NCI-H446 (cell line): ENCODE measurements at places on chromosomes 5 and 9.

DNA sequence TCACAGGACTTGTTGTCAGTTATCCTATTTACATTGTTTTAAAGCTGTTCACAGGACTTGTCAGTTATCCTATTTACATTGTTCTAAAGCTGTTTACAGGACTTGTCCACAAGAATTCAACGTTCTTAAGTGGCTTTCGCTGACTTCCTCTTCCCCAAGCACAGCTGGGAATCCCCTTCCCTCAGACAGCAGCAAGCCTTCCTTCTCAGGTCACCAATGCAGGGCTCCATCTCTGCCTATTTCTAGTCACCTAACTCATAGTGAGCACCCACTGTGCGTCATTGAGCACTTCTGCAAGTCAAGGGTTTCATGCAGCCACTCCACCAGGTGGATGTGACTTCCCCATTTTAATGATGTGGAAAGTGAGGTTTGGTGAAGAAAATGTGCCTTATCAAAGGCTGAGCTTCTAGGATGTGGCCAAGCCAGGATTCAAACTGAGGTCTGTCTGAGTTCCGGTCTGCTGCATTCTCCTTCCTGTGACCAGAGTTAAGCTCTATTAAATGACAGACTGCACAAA lies 109.8 kb upstream of the ZNF462 start:
- DNase-seq: no peak

DNA sequence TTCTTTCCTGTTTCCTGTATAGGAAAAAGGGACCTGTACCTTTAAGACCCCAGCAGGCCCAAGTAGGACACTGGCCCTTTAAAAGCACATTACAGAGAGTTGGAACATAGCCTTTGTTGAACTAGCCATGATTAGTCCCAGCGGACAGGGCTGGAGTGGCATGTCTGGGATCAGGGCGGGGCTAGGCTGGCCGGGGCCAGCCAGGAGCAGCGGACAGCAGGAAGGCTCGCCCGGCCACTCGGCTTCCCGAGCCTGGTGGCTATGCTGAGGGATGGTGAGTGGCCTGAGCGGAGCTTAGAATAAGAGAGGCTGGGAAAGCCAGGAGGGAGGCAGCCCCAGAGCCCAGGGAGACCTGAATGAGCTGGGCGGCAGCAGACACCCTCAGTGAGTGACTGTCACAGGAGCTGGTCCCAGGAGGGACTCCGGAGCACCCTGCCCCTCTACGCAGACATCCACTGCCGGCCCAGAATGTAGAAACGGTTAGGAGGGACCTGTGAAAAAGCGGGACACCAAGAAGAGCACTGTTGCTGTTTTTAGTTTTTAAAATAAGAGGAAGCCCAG lies 92.1 kb downstream of the DAB2IP start:
- DNase-seq: no peak

GRCh38 chr5:101600614-101601013 lies 695.5 kb downstream of the SLCO4C1 start:
- no peak for DNase-seq

GRCh38 chr9:14661421-14662059 lies 31.7 kb downstream of the ZDHHC21 start:
- DNase-seq: peak; percentile 100

DNA sequence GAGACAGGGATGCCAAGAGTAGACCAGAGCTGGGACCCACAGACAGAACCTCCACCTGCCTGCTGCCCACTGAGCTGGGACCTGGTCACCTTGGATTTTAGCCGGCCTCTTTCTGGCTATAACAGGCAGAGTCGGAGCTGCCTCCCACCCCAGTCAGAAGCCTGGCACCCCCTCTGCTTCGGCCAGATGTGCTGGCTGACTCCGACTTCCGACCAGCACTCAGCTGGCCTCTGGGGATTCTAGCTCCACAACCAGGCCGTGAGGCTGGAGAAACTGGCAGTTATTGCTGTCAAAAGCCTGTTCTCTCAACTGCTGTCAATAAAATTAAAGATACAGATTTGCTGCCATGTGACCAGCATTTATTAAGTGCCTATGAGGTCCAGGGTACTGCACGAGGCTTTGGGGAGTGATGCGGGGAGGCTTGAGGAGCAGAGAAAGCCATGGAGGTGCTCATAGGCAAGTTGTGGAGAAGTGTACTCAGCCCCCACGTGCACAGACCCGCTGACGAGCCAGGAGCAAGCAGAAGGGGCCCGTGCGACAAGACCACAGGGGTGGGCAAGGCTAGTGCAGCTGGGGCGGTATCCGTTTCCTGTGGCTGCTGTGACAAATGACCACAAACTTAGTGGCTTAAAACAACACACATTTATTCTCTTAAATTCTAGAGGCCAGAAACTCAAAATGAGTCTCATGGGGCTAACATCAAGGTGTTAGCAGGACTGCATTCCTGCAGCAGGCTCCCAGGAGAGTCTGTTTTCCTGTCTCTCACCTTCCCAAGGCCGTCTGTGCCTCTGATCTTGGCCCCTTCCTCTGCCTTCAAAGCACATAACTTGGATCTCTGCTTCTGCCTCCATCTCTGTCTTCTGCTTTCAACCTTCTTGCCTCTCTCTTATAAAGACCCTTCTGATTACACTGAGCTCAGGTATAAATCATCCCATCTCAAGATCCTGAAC lies 13.1 kb downstream of the GFI1B start:
- DNase-seq: no peak

DNA sequence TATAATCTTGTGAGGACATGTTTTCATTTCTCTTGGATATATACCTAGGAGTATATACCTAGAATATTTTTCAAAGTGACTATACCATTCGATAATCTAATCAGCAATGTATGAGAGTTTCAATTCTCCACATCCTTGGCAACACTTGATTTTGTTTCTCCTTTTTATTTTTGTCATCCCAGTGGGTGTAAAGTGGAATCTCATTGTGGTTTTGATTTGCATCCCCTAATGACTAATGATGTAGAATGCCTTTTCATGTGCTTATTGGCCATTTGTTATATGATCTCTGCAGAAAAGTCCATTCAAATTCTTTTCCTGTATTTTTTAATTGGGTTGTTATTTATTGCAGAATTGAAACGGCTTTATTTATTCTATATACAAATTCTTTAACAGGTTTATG lies 15.2 kb downstream of the ZCCHC9 start:
- DNase-seq: no peak

- DNase-seq: no peak
These were observed 227.0 kb downstream of the WDR70 start for GRCh38 chr5:37606148-37606547.

GRCh38 chr5:132434416-132435286 lies 55.9 kb downstream of the IRF1 start:
- DNase-seq: no peak

- DNase-seq: no peak
These were observed 31.2 kb downstream of the ERMP1 start for GRCh38 chr9:5801739-5802113.
